ENCODE measurements at places on chromosomes 1 and 21.
A peak's percentile ranks its signal among the peaks of the same experiment; 100 is the strongest.

DNA sequence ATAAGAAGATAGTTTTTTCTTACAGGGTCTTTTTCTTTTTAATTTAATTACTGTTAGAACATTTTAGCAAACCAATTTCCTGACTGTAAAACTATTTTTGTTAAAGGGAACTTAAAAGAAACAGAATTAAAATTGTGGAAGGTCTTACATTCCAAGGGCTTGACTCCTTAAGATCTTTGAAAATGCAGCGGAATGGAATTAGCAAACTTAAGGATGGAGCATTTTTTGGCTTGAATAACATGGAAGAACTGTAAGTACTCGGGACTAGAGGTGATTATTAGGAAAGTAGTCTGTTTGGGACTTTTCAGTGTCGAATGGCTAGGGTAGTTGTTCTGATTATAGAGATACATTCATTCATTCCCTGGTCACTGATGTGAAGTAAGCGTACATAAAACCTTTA, 21.5 kb downstream of the LRIG2 start:
- no peak for DNase-seq

- no peak for DNase-seq
Observed at GRCh38 chr1:209355415-209355814, 228.1 kb upstream of the CAMK1G start.

- DNase-seq = no peak
Observed at GRCh38 chr1:94817712-94818111, 2.4 kb upstream of the SLC44A3 start.

DNA sequence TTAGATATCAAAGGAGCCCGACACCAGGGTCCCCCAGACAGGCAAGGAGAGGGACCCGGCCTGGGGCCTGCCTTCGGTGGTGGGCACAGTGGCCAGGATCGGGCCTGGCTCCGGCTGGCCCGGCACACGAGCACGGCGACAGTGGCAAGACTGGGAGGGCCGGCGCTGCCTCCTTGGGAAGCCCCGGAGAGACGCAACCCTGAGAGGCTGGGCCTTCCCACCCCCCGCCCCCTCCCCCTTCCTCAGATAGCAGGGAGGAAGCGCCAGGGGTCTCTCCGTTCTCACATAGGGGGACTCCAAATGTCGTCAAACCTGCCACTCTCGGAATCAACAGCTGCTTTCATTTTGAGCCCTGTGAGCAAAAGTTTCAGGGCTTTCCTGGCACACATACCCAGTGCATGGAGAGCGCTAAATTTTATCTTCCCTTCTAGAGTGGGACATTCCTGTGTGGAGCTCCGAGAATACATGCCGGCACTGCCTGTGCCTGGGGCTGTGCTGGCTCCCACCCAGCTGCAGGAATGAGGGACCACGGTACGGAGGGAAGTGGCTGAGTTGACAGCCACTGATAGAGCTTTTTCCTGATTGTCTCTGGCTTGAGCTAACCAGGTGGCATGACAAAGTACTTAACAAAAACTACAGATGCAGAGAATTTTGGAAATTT, 62.4 kb downstream of the CD247 start:
- DNase-seq = peak; percentile 37
